Pulmonary artery endothelial cell (primary cell): ENCODE measurements at places on chromosomes 5 and 9. TPM values are rescaled to one million over a fixed set of nuclear protein-coding genes. Genes with fewer than 3 reads are reported as not detected.

GRCh38 chr5:157225469-157226422 is 40.2 kb upstream of the CYFIP2 start:
- no peak for DNase-seq

DNA sequence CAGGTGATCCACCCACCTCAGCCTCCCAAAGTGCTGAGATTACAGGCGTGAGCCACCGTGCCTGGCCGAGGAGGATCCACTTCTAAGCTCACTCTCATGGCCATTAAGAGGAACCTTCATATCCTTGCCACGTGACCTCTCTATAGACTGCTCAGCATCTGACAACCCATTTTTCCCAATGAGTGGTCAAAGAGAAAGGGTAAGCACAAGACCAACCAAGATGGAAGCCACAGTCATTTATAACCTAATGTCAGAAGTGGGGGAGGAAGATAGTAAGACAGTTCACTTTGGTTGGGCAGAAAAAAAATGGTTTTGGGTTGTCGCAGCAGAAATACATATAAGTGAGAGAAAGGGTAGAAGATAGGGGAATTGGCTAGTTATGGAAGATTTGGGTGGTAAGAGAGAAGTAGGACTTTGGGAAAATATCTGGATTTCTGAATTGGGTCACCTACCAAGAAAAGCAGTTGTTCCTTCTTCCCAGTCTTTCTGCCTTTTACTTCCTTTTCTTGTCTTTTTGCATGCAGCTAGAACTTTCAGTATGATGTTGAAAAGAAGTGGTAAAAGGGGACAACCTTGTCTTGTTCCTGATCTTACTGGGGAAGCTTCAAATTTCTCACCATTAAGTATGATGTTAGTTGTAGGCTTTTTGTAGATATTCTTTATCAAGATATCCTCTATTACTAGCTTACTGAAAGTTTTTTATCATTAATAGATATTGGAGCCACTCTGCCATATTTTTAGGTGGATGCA is 15.6 kb downstream of the SNX2 start:
- no peak for DNase-seq

ACOT12 gene
- total RNA-seq, result 0.13 TPM in 1 of 2 replicates, not detected in the other

HRCT1 gene
- 2.4 and 5.6 TPM in 2 replicates for total RNA-seq

GRCh38 chr9:77305622-77306400 is 128.5 kb downstream of the VPS13A start:
- no peak for DNase-seq

DNA sequence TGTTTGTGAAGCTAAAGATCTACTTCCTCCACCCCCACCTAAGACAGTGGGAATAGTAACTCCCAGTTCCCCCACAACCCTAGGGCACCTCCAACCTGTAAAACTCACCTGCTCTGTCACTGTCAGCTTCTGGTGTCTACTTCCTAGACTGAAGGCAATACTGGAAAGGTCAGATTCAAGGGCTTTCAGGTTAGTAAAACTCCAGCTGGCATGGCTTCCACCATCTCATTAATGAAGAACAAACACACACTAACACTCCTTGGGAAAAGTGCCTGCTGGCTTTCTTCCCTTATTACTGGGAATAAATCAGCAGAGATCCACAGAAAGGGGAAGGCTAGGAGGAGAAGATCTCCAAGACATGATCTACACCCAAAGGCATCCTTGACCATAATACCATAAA is 109.9 kb downstream of the TMEM174 start:
- no peak for DNase-seq

DNA sequence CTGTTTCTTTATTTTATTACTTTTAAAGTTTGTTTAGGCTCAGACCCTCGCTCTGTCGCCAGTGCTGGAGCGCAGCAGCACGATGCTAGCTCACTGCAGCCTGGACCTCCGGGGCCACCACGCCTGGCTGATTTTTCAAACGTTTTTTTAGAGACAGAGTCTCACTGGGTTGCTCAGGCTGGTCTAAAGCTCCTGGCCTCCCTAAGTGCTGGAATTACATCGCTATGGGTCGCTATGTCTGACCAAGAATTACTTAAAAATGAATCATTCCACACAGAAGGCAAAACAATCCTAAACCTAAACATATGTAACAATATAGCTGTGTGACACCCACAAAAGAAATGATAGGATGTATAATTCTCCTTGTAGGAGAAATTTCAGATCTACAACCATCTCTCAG is 86.9 kb upstream of the SIMC1 start:
- DNase-seq, result no peak

DNA sequence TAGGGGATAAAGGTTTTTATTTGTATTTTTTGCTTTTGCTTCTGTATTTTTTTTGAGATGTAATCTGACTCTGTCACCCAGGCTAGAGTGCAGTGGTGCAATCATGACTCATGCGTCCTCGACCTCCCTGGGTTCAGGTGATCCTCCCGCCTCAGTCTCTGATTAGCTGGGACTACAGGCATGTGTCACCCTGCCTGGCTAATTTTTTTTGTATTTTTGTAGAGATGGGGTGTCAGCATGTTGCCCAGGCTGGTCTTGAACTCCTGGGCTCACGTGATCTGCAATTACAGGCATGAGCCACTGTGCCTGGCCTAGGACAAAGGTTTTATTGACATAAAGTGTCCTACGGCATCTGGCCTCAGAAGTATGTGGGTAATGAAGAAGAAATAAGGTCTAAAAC is 297.1 kb upstream of the C9orf72 start:
- no peak for DNase-seq

ZDHHC11 gene
- 0.13 and 1.6 TPM in 2 replicates for total RNA-seq

- DNase-seq, result no peak
Measured at GRCh38 chr5:154756868-154757813, 2.0 kb downstream of the LARP1 start.

GPR151 gene
- 0.04 TPM in 1 of 2 replicates, not detected in the other for total RNA-seq

TRIM7 gene
- 15.5 and 16.9 TPM in 2 replicates for total RNA-seq

- no peak for DNase-seq
Measured at GRCh38 chr5:173236531-173237142, 1.6 kb upstream of the NKX2-5 start.

- no peak for DNase-seq
Measured at GRCh38 chr5:71993600-71993999, 113.7 kb upstream of the MAP1B start.

DNA sequence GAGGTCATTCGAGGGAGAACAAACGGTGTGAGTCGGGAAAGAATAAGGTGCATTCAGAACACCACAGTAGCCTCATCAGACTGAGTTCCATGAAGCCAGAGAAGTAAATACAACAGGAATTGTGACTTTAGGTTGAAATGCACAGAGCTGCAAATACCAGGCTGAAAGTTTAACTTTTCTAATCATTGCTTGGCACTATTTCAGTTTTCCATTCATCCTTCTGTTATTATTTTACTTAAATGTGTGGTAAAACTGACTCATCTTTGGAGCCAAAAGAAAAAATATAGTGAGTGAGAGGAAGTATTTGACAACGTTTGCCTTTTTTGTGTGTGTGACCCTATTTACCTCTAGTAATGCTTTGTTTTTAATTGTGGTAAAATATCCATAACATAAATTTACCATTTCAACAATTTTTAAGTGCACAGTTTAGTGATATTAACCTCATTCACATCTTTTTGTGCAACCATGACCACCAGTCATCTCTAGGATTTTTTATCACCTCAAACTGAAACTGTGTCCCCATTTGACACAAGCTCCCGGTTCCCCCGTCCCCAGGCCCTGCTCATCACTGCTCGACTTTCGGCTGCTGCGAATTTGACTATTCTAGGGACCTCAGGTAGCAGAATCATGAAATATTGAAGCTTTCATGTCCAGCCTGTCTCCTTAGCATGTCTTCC is 166.8 kb downstream of the HSD17B3 start:
- no peak for DNase-seq

PCDHA1 gene
- total RNA-seq, result 0.04 TPM in 1 of 2 replicates, not detected in the other

DNA sequence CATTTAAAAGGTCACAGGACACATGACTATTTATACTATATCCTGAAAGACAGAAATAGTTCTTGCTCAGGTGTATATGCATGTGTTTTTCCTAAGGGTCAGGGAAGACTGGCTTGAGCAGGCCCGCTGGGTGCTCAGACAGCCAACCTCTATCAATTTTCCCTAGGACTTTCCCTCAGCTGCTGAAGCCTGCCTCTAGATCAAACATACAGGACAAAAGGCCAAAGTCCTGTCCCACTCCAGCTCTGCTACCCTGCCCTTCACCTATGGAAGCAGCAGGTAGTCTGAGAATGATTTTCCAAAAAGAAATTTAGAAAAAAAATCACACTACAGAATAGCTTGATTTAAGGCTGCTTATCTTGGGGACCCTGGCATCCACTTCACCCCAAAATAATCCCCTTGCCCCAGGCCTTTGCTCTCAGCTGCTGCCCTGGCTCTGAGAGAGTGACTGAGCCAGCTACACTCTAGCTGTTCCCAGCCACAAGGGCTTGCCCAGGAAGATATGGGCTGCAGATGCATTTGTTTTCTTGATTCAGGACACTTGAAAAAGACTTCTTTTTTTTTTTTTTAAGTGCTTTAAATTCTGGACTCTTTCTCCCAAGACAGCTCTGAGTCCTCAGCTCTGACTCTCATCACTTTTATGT is 42.5 kb downstream of the KLHL3 start:
- no peak for DNase-seq

DNA sequence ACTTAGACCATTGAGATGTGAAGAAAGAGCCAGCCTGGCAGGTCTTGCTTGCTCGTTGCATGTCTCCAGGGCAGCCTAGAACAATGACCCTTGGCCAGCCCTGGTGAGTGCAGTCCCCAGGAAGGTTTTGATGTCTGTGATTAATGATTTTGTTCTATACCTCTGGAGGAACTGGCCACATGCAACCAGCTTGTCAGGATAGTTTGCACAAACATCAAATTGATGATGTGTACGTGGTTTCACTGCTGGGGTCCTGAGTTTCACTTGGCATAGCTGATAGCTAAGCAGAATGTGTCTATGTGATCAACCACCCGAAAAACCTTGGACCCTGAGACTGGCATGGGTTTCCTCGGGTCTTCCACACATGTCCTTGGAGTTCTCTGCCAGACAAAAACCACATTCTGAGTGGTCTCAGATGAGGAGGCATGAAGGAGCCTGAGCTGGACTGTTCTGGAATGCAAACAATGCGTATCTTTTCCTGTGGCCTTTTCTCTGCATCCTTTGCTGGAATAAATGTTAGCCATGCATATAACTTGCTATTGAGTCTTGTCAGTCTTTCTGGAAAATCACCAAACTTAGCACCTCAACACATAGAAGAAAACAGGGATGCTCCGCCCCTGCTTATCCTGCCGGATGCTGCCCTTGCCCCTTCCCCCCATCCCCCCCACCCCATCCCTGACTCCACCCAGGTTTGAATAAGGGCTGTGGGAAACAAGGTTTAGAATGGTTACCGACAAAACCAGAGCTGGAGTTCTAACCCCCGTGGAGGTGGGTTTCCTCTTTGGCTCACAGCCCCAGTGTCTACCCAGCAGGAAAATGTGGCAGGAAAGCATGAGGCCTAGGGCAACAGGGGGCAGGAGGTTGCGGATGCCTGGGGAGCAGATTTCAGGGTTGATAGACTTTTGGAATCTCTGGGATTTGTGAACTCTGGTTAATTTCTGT is 50.1 kb upstream of the ANKRD33B start:
- peak; percentile 91 for DNase-seq

PCA3 gene
- 0.79 and 1.2 TPM in 2 replicates for total RNA-seq

DNA sequence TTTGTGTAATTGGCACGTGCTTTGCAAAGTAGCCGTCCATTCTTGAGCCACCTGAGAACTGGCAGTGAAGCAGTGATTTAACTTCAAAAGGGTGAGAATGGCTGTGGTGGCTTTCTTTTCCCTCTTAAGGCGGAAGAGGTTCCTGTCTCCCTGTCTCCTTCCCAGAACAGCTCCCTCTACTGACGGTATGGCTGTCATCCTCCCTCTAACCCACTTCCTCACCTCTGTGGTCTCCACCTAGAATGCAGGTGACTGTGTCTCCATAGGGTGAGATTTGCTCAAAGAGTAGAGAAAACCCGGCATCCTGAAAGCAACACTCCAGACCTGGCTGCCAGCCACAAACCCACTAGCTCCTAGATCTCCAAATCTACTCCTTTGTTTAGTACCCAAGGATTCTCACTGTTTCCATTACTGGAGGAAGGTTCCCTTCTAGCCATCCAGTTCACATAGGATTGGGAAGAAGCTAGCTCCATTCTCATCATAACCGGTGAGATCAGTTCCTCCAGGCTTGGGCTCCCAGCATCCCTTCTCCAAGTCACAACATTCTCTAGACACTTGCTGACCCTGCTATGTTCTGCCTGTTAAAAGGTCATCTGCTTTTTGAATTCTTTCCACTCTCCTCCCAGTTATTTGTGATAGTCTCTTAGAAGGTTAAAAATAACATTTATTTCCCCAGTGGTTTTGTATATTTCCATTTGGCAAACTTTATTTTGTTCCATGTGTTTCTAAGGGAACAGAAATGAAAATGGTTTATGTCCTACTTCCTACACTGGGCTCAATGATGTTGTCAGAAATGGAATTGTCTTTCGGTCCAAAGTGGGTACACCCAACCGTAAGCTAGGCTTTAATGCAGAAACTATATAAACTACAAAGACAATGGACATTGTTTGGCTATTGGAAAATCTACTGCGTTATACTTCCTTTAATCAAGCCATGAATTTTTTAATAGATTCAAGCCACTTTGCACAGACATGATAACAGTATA is 269.4 kb downstream of the CWC27 start:
- no peak for DNase-seq

SLCO6A1 gene
- total RNA-seq, result not detected in 2 replicates

DNA sequence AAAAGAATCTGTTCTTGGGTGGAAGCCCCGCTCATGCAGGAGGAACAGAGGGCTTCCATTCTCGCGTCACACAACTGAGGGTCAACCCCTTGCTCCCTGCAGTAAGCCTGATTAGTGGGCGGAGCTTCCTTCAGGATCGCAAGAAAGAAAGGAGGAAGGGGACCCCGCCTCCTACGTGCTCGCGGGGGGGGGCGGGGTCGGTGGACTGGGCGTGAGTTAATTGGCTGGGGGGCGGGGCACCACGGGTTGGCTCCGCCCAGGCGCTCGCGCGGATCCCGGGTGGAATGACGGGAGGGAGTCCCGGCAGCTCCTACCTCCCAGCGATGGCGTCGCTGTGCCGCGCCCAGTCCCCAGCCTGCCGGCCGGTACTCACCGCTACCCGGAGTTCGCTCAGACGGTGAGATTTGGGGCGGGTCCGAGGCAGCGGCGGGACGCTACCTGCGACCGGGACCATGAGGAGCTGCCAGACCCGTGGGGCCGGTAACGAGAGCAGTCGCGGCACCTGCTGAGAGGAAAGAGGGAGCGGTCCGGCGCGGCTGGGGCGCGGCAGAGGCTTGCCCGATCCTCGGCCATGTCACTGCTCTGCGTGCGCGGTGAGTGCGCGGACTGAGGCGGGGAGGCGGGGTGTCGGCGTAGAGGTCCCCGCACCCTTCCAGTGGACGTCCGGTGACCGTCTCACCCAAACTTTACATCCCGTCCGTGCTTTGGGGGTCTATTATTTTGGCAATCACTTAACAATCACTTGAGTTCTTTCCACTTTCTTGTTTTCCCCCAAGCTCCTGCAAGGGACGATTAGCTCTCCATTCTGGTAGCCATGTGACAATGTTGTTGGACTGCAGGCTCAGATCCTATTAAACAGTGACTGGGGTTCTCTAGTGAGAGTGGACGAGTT is at the start of gene UNC13B:
UNC13B (plus strand) TSS at position 297 of the 892 bp plus-strand sequence; CDS start at position 572, 275 bp downstream.
- peak; percentile 75 for DNase-seq

DNA sequence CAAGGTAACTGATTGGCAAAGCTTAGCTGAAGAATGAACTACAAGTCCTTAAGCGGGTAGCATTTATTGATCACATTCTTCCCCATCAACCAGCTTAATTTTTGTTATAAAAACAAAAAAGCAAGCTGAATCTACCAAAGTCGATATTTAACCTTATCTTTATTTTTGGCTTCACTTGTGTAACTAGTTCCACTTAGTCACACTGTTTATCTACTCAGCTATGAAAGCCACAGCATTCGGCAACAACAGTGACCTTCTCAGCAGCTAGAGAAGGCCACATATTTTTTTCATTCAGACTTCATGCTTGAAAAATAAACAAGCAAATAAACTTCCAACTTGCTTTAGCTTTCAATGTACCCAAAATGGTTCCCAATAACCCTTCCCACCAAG is 69.4 kb downstream of the KLHL3 start:
- DNase-seq, result no peak

FGD3 gene
- total RNA-seq, result not detected in 2 replicates
